Kasumi-1 (cell line): ENCODE measurements at places on chromosomes 3 and 15.

DNA sequence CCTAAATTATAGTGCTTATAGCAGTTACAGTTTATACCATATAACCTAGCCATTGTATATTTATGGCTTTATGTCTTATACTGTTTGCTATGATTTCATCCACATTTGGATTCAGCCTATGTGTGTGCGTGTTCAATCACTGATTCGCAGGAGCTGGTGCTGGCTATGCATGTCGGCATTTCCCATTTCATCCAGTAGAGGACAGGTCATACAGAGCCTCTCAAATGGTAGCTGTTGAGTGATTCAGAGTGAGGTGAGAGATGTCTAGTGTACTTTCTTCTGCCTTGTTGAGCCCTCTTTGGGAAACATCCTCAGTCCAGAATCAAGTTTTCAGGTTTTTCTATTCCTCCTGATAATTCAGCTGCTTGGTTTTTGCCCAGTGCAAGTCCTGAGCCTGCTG is 76.1 kb downstream of the FRMD4B start:
- DNase-seq: peak; percentile 46

GRCh38 chr15:85757939-85758654 is 36.6 kb downstream of the KLHL25 start:
- DNase-seq: no peak

- DNase-seq: no peak
Observed at GRCh38 chr15:85002517-85002916, 20.9 kb downstream of the PDE8A start.

DNA sequence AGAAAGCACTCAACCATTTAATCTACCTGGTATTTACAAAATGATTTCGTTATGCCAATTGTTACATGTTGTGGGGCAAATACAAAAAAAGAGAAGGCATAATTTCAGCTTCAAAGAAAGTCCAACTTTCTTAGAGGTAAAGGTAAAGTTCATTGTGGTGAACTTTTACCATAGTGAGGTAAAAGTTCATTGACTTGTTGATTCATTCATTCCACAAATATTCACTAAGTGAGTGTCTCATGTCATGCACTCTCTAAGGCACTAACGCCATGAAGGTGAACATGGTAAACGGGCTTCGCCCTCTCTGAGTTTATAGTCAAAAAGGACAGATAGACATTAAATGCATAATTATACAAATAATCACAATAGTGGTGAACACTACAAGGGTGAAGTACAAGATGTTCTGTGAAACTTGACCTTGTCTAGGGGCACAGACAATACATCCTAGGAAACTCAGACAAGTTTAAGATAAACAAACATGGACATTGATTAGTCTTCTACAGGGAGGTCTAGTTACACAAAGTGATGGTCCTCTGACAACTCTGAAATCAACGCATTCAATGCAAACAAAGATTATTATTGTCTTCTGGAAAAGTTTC is 378.6 kb downstream of the MAGI1 start:
- DNase-seq: no peak

GRCh38 chr15:25862472-25863110 is 536 bp downstream of the ATP10A start:
- DNase-seq: no peak

GRCh38 chr3:156902916-156903315 is 76.8 kb downstream of the LEKR1 start:
- DNase-seq: no peak

GRCh38 chr3:8702560-8702959 is 31.0 kb upstream of the CAV3 start:
- no peak for DNase-seq

DNA sequence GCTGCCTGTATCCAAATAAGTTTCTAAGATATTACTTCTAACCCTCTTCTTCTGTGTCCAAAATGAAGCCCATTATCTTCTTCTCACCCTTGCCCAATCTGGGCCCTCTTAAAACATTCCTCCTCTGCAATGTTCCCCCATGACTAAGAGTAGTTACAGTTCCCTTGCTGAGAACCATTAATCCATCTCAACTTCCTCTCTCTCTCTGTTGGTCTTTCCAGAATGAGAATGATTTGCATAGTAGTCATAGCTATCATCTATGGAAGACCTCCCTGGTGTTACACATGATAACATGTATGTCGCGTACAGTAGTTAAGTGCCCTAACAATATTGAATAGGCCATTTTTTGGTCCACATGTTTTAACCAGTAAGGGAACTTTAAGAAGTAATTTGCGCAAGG is 177.9 kb downstream of the ANXA2 start:
- no peak for DNase-seq

DNA sequence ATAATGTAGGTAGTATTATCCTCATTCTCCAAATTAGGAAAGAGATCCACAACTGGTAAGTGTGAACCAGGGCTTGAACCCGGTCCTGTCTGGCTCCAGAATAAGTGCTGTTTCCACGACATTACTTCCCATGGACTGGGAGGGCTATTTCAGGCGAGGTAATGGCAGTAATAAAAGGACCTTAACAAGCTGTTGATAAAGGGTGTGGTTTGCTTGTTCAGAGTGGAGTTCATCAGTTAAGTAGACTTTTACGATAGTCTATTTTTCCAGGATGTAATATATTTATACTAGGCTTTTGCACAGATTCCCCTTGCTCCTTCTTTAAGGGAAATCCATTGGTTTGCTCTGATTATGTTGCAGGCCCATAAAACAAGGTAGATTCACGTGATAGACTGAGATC is 88.4 kb upstream of the TNFAIP8L3 start:
- no peak for DNase-seq

GRCh38 chr15:48076454-48076853 is 44.3 kb upstream of the SLC24A5 start:
- DNase-seq: no peak

DNA sequence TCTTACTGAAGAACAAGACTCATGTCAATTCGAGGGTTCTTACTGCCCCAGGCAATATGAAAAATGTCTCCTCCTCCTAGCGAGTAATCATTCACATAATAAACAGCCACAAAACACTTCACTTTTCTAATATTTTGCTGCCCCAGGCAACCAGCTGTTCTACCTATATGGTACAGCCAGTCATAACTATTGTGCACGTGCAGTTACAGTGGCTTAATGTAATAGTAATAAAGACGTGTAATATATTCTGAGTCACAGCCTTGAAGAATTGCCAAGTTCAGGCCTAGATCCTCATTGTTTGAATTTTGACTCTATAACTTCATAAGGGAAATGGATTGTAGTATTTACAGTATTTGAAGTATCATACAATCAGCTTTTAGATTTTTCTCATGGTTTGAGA is 1250.0 kb upstream of the GBE1 start:
- DNase-seq: no peak

GRCh38 chr3:37297459-37297858 is 123.1 kb upstream of the LRRFIP2 start:
- DNase-seq: no peak

GRCh38 chr3:29338377-29338776 is 57.5 kb downstream of the RBMS3 start:
- DNase-seq: no peak

GRCh38 chr15:74252721-74253120 is 16.6 kb downstream of the CCDC33 start:
- no peak for DNase-seq

DNA sequence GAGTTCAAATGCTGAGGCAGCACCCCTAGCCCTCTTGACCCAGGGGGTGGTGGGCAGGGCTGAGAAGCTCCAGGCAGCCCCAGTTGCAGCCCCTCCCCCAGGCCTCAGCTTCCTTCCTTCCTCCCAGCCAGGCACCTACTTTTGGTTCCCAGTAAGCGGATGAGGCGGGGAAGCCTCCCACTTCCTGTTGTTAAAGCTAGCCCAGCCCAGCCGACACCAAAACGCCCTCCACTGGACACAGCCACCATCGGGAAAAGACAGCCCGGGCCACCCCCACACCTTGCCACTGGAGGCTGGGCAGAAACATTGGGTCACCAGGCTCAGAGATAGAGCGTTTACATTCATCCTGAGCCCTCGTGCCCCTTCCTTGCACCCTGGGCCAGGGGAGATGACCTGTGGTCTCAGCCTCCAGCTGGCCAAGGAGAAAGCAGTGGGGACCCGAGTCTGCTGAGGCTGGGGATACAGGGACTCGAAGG is 3.5 kb downstream of the DUSP7 start:
- DNase-seq: peak; percentile 76

- no peak for DNase-seq
Observed at GRCh38 chr3:128351546-128351945, 115.1 kb downstream of the DNAJB8 start.

DNA sequence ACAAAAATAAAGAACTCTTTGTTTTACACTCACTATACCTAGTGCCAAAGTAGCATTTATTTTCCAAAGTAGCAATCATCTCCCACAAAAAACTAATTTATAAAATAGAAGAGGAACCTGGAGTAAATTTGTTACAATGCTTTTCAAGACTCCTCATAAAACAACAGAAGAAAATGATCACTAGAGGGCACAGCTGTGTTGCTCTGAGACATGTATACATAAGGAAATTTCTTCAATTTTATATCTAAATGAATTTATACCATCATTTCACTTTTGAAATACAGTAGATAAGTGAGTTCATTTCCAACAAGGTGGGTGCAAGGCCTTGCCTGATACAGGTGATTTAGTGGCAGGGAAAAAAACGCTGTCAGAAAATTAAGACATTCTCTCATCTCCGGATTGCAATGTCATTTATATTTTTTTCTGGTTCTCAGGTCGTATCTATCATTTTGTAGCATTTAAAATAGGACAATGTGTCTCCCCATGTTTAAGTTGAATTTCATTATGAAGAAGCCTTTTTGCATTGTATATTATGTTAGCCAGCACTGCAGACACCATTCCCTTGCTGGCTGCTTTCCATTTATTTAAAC is 25.3 kb upstream of the ARHGEF26 start:
- DNase-seq: peak; percentile 48

- DNase-seq: no peak
Observed at GRCh38 chr3:152550284-152550683, 281.6 kb downstream of the MBNL1 start.

DNA sequence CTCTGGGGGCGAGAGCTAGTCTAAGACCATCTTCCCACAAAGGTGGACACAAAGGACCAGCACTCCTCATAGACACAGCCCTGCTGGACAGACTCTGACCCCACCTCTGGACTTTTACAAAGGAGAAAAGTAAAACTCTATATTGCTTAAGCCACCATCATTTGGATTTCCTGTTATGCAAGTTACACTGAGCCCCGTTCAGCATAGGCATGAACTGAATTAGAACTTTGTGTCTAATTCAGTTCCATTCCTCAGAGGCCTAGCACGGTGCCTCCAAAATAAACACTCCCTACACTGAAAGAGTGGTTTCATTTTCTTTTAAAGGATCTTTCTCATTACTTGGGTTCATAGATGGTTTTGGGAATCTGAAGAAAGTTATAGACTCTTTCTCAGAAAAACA is 79.2 kb upstream of the OCA2 start:
- no peak for DNase-seq

DNA sequence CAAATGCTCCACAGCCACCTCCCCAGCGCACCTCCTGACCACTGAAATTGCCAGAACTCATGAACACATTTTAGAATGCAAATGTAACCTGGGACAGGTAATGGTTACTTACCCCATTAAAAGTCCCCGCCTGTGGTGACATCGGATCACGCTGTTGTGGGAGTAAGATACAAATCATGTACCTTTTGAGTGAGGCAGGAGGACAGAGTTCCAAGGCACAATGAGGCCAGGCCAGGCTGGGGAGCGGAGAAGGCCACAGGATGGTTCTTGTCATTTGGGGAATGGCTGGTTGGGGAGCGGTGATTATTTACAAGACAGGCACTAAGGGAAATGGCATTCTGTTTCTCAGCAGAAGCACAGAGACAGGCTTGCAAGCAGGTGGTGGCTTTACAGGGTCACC is 490.0 kb downstream of the EDEM1 start:
- no peak for DNase-seq

GRCh38 chr3:13264468-13264795 is 155.7 kb downstream of the NUP210 start:
- no peak for DNase-seq

GRCh38 chr3:78994174-78995027 is 773.4 kb downstream of the ROBO1 start:
- no peak for DNase-seq

GRCh38 chr3:14064910-14065309 is 59.8 kb downstream of the CHCHD4 start:
- DNase-seq: no peak

- DNase-seq: no peak
Observed at GRCh38 chr3:159237226-159237625, 435.4 kb downstream of the MFSD1 start.

GRCh38 chr3:131795390-131796090 is 239.3 kb downstream of the CPNE4 start:
- peak; percentile 15 for DNase-seq

GRCh38 chr3:58052373-58053273 is 44.4 kb downstream of the FLNB start:
- peak; percentile 22 for DNase-seq

DNA sequence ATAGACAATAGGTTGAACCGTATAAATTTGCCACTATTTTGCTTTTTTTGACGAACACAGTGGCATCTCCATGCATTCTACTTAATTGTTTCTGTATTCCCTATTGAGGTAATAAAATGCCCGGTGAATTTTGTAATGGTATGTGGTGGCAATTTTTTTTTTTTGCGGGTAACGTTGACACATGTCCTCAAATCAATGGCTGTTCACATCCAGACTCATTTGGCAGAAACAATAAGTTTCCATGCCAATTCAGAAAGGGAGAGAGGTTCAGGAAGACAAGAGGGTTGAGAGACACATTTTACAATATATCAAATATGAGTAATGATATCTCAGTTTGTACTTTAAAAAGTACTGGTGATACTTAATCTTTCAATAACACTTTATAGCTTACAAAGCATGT is 463.9 kb downstream of the WDR72 start:
- DNase-seq: no peak

- peak; percentile 85 for DNase-seq
Observed at GRCh38 chr15:80977627-80978036, 12.0 kb downstream of the MESD start.
